ENCODE measurements at places on chromosomes 5 and 9.

DNA sequence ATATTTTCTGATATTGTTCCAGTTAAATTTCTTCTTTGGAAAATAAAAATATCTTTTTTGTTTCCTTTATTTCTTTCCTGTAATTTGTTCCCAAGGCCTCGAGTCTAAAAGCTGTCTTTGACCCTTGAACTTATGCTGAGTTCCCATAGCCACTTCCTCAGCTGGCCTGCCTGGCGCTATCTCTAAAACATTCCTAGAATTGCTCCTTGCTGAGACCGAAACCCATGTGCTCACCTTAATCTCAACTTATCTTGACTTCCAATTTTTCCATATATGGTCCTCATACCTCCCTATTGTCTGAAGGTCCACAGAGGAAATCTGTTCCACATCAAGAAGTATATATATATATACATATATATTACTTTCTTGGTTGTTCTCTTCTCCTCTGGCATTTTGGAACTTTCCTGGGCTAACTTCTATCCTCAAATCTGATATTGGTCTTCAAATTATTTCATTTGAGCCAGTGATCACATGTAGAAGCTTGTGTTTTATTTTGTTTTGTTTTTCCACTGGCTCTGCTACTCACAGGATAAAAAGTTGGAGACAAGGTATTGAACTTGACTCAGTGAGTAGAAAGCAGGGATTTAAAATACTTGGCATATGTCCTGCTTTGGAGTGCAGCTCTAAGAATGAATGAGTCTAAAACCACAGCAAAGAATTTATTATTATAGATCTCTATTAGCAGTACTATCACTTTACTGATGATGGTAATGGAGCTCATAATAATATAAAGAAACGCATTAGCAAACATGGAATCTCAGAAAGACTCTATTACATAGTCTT is 45.2 kb downstream of the ENC1 start:
- no peak for DNase-seq

- no peak for DNase-seq
Measured at GRCh38 chr5:72849546-72849945, 33.1 kb downstream of the TNPO1 start.

GRCh38 chr5:12292610-12293204 is 388.5 kb upstream of the CTNND2 start:
- DNase-seq: no peak

DNA sequence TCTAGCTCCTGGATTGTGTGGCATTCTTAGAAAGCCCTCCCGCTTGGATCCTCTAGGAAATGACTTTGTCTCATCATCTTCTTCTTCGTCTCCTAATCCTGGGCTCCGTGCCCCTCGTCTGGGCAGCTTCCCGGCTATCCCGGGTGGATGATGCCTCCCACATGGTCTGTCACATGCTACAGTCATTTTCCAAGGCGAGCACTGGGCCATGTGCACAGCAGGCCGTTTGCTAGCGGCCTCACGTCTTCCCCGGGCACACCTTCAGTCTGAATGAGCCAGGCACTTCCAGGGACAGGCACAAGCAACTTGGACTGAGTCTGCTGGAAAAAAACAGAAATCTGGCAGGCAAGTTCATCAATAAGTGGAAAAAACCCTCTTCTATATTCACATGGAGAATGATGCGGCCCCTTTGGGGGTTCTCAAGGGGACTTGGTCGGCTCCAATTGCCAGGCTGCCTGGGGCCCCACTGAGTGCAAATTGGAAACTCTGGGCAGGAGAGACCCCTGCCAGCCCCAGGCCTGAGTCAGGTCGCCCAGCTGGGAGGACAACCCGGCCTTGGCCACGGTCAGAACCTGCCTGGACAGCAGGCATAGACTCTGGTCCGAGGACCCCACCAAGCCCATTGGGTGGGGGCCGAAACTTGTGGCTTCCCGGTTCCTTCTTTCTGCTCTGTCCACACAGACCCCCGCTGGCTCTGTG is 11.1 kb upstream of the WNK2 start:
- DNase-seq: no peak

DNA sequence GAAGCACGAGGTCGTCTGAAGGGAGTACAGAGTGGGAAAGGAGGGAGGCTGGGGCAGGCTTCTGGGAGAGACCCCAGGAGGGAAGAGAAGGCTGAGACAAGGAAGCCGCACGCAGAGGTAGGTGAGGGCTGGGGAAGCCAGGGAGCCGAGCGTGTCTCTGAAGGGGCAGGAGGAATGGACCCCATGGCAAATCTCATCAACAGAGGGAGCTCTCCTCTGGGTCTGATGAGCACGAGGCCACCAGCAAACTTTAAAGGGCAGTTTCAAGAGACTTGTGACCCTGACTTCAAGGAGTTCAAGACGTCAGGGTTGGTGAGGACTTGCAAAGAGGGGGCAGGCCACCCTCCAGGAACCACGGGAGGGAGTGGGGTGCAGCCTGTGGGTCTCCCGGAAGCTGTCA is 326.2 kb upstream of the IRX2 start:
- no peak for DNase-seq

DNA sequence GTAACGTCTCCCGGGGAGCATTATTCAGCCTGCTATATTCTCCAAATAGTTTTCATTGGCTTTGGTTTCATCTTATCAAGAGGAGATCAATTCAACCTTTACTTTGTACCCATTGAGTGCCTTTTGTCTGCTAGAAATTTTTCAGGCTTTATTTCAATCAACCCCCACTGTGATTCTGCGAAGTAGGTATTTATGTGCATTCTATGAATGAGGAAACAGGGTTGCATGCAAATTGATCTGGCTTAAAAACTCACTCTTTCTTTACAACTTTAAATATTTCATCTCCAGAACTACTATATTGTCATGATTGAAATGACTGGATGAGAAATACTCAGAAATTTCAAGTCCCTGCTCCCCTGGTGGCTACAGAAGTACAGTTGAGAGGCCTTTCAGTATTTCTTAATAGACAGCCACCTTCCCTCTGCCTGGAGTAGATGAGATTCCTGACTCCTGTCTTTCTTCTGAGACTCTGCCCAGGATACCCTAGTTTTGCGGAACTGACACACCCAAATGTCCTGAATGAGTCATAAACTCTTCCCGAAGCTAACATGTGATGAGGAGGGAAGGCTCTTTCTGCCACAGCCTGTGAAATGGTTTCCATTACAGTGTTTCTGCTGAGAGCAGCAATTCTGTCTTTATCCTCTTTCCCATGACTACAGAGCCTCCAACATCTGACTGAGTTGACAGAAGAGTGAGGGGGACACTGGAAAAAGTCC is 52.6 kb upstream of the TNC start:
- DNase-seq: no peak

DNA sequence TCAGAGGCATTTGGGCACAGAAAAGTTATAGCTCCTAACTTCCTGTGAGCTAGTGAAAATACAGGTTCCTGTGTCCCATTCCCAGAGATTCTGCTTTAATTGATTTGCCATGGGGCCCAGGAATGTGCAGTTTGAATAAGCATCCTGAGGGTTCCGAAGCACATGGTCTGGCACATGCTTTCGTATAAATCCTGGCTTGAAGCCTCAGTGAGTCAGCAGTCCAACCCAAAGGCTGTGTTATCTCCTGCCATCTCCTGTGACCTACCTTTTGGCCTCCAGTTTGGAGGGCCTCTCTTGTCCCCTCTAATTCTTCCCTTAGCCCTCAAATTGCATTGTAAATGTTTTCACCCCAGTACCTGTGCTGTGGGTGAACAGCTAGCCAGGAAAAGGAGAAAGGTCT is 183.8 kb downstream of the NR3C1 start:
- DNase-seq: no peak

- DNase-seq: no peak
Measured at GRCh38 chr9:108727580-108728111, 128.1 kb downstream of the ACTL7B start.

GRCh38 chr5:93845376-93845775 is 104.0 kb upstream of the POU5F2 start:
- no peak for DNase-seq

- DNase-seq: no peak
Measured at GRCh38 chr9:110152704-110153374, 55.1 kb downstream of the C9orf152 start.

DNA sequence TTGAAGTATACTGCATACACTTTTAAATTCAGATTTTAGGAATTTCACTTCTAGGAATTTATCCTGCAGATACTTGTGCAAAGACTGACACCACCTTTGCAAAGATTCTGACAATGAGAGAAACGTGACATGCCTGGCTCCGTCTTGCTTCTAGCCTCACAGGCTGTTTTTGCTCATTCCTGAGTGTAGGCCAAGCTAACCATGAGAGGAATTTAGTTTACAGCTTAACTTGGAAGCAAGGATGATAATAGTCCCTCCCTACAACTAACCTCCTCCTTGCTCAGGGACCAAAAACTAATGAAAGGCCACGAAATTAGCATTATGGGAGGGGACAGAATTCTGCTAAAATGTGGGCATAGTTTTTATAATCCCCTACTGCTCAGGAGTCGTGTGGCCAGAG is 31.1 kb downstream of the C5orf22 start:
- no peak for DNase-seq

Measured in T1000 (cell line).